ENCODE measurements at places on chromosomes 16 and 17. TPM values are rescaled to one million over a fixed set of nuclear protein-coding genes. Genes with fewer than 3 reads are reported as not detected.

The FOXK2 gene
- total RNA-seq, result 27.0 TPM

The ZPBP2 gene
- not detected for total RNA-seq

The KRTAP4-9 gene
- not detected for total RNA-seq

The TEX19 gene
- total RNA-seq, result not detected

The SLC38A8 gene
- total RNA-seq, result not detected

The KRT12 gene
- total RNA-seq, result not detected

The TNFSF13 gene
- 25.3 TPM for total RNA-seq

DNA sequence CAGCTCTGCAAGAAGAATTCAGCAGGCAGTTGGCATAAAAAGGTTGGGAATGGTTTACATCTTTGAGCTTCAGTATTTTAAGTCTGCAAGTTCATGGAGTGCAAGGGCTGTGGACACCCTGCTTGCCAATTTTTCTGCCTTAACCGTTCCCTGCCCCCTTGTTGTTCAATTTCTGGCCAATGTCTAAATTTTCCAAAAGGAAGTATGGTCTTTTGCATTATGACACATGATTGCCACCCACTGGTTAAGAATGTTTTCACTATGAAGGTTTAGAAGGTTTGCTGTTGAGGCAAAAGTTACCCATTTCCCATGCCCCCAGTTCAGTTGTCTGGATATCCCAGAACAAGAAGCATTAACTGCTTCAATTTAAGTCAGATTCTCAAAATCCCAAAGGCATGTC lies 441.9 kb downstream of the CDH13 start:
- no peaks in the 10 kb centered on the region for H3K4me1 ChIP-seq
- no peak overlapping the region for H3K4me3 ChIP-seq
- no peaks in the 10 kb centered on the region for H3K27me3 ChIP-seq

GRCh38 chr17:81980707-81981343 lies 3.4 kb downstream of the ASPSCR1 start:
- DNase-seq, result no peak
- H3K27me3 ChIP-seq, result no peaks in the 10 kb centered on the region
- H3K4me1 ChIP-seq, result peaks cover 23% of the 10 kb centered on the region

- no peaks in the 10 kb centered on the region for H3K27me3 ChIP-seq
- H3K27ac ChIP-seq, result no peak overlapping the region
- DNase-seq, result no peak
- H3K4me3 ChIP-seq, result no peak overlapping the region
Observed at GRCh38 chr16:71297341-71297634, 8.1 kb upstream of the CMTR2 start.

DNA sequence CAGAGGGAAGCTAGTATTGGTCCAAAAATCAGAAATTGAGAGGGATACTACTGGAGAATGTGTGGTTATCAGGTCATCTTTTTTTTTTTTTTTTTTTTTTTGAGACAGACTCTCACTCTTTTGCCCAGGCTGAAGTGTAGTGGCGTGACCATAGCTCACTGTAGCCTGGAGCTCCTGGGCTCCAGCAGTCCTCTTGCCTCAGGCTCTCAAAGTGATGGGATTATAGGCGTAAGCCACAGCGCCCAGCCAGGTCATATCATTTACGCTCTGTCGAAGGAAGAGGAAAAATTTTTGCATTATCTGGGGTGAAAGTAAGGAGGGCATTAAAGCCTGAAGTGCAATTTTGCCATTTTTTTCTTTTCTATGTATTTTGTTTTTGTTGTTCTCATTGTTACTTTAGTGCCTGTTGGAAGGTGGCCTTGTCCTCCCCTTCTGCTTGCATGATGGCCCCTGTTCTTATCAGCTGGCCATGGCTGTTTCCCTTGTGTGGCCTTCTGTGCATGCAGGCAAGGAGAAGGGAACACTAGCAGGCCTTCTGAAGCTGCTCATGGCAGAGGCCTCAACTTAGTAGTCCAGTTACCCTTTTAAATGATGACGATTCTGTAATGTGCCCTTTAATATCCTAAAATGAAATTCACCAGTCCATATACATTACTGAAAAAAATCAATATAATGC lies 118.3 kb downstream of the SPECC1 start:
- H3K27ac ChIP-seq, result no peak overlapping the region
- H3K36me3 ChIP-seq, result no peaks in the 10 kb centered on the region
- DNase-seq, result no peak
- H3K27me3 ChIP-seq, result no peaks in the 10 kb centered on the region
- no peak overlapping the region for H3K4me3 ChIP-seq

DNA sequence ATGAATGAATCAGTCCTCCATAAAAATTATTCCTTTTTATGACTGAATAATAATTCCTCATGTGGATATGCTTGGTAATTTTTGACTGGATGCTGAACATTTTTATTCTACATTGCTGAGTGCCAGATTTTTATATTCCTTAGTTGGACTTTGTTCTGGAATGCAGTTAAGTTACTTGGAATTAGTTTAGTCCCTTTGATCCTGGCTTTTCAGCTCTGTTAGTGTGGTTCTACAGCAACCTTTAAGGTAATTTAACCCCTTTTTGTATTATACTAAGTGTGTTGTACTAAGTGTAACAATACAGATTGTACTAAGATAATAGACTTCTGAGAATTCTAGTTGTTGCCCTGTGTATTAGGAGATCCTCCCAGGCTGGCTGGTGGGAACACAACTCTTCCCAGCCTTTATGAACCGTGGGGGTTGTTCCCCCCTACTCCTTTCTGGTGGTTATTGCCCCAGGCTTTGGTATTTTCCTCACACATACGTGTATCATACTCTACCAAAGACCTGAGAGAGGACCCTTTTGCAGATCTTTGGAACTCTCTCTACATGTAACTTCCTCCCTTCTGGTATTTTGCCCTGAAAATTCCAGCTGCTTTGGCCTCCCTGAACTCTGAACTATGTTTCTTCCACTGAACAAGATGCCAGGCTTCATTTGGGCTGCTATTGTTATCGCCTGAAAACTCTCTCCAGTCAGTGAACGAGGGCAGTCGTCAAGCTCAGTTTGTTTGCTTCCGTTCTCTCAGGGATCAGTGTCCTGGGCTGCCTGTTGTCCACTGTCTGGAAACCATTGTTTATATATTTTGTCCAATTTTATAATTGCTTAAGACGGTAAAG lies 30.5 kb downstream of the TANGO6 start:
- no peak overlapping the region for H3K27ac ChIP-seq
- no peak overlapping the region for H3K4me3 ChIP-seq
- H3K4me1 ChIP-seq, result no peaks in the 10 kb centered on the region
- DNase-seq, result no peak

DNA sequence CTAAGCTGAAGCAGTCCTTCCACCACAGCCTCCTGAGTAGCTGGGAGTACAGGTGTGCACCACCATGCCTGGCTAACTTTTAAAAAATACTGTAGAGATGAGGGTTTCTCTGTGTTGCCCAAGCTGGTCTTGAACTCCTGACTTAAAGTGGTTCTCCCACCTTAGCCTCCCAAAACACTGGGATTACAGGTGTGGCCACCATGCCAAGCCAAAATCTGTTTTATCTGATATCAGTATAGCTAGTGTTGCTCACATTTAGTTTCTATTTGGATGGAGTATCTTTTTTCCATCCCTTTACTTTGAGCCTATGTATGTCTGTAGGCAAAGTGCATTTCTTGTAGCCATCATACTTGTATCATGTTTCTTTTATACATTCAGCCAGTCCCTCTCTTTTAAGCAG lies 82.1 kb downstream of the BCAS3 start:
- H3K4me3 ChIP-seq, result no peak overlapping the region
- H3K27me3 ChIP-seq, result no peaks in the 10 kb centered on the region
- H3K36me3 ChIP-seq, result peaks cover 7% of the 10 kb centered on the region
- H3K27ac ChIP-seq, result no peak overlapping the region

- DNase-seq, result no peak
- H3K4me1 ChIP-seq, result peaks cover 27% of the 10 kb centered on the region
- no peak overlapping the region for H3K27ac ChIP-seq
- no peaks in the 10 kb centered on the region for H3K27me3 ChIP-seq
- no peak overlapping the region for H3K4me3 ChIP-seq
Observed at GRCh38 chr17:2362881-2363280, 25.6 kb downstream of the SGSM2 start.

- H3K4me1 ChIP-seq, result peaks cover 57% of the 10 kb centered on the region
- H3K36me3 ChIP-seq, result no peaks in the 10 kb centered on the region
- H3K27me3 ChIP-seq, result no peaks in the 10 kb centered on the region
- H3K4me3 ChIP-seq, result peak overlapping the region; percentile 98
Observed at GRCh38 chr17:75516619-75517296, 430 bp downstream of the TSEN54 start.

- no peaks in the 10 kb centered on the region for H3K36me3 ChIP-seq
- DNase-seq, result no peak
- no peaks in the 10 kb centered on the region for H3K27me3 ChIP-seq
- H3K4me3 ChIP-seq, result no peak overlapping the region
- H3K27ac ChIP-seq, result no peak overlapping the region
- peaks cover 16% of the 10 kb centered on the region for H3K4me1 ChIP-seq
Observed at GRCh38 chr16:1425616-1426370, 5.1 kb upstream of the PERCC1 start.

GRCh38 chr16:87375426-87376135 lies 8.0 kb downstream of the FBXO31 start:
- H3K4me1 ChIP-seq, result peaks cover 85% of the 10 kb centered on the region
- peak overlapping the region; percentile 61 for H3K27ac ChIP-seq
- no peak for DNase-seq
- H3K27me3 ChIP-seq, result no peaks in the 10 kb centered on the region
- no peaks in the 10 kb centered on the region for H3K36me3 ChIP-seq

- no peak overlapping the region for H3K4me3 ChIP-seq
- H3K4me1 ChIP-seq, result peaks cover 26% of the 10 kb centered on the region
- DNase-seq, result no peak
Observed at GRCh38 chr17:63395075-63395805, 50.9 kb downstream of the CYB561 start.
